ENCODE measurements at places on chromosomes 7 and 10.
A peak's percentile ranks its signal among the peaks of the same experiment; 100 is the strongest.

- DNase-seq: no peak
Observed at GRCh38 chr10:31347705-31348104, 28.7 kb downstream of the ZEB1 start.

GRCh38 chr7:90453931-90454330 is 15.5 kb upstream of the PTTG1IP2 start:
- DNase-seq: no peak

- no peak for DNase-seq
Observed at GRCh38 chr7:81234896-81235295, 316.0 kb upstream of the SEMA3C start.

DNA sequence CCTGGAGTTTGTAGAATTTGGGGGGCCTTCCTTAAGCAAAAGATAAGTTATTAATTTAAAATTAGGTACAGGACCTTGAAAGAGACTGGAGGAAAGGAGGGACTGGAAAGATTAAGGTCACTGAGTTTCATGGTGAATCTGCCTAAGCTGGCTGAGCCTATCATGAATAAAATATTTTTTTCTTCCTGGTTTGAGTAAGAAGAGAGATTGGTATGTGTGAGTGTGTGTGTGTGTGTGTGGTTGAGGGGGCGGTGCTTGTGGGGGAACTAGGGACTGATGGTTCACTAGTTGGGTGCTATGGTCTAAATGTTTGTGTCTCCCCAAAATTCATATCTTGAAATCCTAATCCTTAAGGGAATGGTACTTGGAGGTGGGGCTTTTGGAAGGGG is 142.5 kb upstream of the PRKCQ start:
- DNase-seq: no peak

- peak; percentile 52 for DNase-seq
Observed at GRCh38 chr10:1739751-1740150, 2.4 kb upstream of the ADARB2 start.

DNA sequence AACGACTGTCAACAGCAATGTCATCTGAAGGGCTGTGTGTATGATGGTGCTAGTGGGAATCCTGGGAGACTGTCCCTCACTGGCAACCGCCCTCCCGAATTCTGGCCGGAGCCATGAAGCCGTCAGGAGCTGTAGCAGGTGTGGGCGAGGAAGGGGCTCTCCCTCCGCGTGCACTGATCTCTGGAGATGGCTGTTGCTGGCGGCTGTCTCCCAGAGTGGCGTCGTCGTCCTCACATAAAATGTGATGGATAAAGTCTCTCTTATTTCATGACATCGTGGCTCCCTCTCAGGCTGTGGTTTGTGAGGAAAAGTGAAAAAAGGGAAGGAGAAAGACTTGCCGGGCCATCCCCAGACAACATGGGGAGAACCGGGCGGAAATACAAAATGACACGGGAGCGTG is 216.5 kb downstream of the DNAJB6 start:
- DNase-seq: no peak

- DNase-seq: no peak
Observed at GRCh38 chr7:8500286-8500685, 66.9 kb downstream of the NXPH1 start.

DNA sequence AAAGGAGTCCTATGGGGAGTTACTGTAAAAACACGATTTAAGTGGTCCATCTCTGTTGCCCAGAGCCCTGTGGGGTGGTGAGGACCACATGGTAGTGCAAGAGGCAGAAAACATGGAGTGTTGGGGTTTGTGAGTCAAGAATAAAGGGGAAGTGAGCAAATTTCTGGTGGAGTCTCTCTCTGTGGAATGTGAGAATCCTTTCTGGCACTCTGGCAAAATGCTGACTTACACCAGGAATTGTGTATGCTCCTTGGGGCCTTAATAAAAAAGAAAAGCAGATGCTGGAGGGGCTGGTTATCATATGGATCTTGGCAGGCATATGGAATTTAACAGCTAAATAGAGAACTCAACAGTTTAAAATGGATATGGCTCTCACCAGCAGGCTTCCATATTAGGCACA is 486.0 kb downstream of the TNS3 start:
- DNase-seq: no peak

DNA sequence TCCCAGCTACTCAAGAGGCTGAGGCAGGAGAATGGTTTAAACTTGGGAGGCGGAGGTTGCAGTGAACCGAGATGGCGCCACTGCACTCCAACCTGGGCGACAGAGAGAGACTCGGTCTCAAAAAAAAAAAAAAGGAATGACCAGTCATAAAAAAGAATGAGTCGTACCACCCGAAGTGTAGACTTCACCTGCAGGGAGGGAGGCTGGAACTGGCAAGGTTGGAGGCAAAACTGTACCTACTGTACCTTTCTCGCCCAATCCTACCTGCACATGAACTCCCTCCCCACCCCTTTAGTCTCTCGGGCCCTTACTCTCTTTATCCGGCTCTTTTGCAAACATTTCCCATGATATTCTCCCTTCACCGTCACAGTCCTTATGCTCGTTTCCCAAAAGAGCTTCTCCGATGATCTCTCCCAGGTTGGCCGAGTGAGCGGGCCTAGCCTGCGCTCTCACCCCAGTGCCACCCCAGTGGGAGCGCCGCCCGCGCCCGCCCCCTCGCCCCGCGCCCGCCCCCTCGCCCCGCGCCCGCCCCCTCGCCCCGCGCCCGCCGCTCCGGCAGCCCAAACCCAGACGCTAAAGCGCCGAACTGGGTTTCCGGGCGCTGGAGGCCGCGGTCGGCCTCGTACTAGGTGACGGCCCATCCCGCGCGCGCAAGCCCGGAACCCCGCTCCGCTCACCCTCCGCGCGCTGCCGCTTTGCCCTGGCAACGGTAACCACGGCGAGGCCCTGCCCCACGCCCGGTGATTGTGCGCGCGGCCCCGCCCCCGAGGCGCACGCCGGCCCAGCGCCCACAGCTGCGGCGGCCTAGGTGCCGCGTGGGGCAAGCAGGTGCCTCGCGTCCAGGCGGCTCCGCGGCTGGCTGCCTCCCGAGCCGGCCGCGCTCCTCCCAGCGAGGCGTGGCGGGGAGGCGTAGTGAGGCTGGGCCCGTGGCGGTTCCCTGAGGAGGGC is at the start of gene SMKR1:
TSS of gene SMKR1 (plus strand) at position 772 of the 948 bp plus-strand sequence. CDS start 294 bp downstream, outside the sequence.
- DNase-seq: peak; percentile 97

DNA sequence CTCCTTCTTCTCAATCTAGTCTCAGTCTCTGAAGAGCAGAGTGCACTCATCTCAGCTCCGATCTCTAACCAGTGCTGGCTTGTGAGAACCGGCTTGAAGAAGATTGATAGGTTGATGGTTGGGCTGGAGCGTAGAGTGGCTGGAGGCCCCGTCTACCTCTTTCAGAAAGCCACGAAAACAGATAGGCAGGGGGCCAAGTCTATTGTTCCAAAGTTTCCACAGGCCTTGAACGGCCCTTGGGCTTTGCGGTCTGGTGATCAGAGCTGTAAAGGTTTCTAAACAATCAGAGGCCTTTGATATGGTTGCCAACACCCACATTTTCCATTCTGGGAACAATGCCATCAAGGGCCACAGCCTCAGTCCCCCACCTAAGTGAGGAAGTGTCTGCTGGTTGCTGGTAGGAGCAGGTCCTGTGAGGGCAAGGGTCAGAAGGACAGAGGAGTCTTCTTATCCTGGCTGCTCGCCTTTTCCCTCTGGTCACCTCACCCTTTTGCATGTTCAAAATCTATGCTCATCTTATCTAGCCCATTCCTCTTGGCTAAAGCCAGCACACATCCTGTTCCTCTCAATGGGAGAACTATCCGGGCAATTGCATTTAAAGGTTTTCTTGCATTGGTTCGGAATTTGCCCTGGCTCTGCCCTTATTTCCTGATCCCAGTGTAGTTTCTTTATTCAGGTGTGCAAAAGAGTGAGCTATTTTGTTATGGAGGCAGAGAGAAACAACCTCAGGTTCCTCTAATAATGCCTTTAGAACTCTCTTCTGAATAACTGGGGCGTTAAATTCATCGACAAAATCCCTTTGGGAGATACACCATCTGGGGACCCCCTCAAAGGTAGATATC is 70.3 kb upstream of the KMT2E start:
- no peak for DNase-seq

GRCh38 chr7:142583446-142583845 is 165.8 kb upstream of the PRSS1 start:
- DNase-seq: peak; percentile 43

Measured in D341Med (cell line).